KG1 (cell line): ENCODE measurements at places on chromosomes 13 and 19.
A peak's percentile ranks its signal among the peaks of the same experiment; 100 is the strongest.

- DNase-seq = no peak
Measured at GRCh38 chr19:8630796-8631424, 477 bp downstream of the NFILZ start.

DNA sequence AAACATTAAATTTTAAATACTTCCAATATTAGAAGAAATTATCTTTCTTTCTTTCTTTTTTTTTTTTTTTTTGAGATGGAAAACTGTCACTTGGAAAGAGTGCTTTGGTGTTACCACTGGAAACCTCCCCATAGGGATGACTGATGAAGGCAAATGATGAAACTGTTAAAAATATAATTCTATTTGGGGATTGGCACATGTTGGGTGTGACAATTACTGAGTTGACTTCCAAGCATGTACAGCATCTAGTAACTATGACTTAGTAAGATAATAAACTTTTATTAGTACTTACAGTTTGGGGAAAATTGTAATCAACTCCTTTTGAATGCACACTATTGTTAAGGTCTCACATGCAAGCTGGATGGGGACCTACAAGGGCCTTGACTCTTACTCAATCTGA is 592.5 kb downstream of the KCTD12 start:
- DNase-seq = no peak

- DNase-seq = peak; percentile 74
Measured at GRCh38 chr13:22114630-22115311, 443.9 kb downstream of the FGF9 start.

DNA sequence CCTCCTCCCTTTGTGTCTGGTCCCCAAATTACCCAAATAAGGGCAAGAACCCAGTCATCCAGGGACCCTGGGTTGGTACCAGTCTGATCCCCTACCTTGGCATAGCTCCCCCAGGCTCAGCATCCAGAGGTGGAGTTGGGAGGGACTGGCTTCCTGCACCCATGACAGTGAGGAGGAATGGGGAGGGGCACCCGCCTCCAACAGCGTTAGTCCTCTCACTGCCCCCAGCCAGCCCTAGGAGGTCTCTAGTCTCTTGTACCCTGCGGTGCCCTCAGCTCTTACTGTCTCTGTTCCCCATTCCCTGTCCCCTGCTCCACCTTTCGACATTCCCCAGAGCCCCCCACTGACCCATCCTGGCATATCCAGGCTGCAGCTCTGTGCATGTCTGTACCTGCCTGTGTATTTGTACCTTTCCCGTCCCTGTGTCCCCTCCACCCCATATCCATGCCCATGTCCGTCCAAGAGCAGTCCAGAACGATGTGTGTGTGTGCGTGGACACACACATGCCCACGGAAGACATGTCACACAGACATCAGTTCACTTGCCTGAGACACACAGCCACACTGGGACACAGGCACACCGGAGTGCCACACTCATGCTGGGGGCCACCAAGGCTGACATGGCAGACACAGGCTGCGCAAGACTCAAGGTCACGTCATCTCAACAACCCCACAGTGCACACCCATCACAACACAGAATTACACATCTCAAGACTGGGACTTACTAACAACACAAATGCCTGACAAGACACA is 17.8 kb downstream of the ERFL start:
- DNase-seq = no peak

- DNase-seq = no peak
Measured at GRCh38 chr19:11337080-11337479, 2.4 kb downstream of the RAB3D start.
